Neuronal stem cell (in vitro differentiated cells): ENCODE measurements at places on chromosomes 2 and 18.
A peak's percentile ranks its signal among the peaks of the same experiment; 100 is the strongest.

- DNase-seq: no peak
These were observed 7.4 kb downstream of the HS6ST1 start for GRCh38 chr2:128311216-128311754.

- no peak for DNase-seq
These were observed 243.6 kb upstream of the EPAS1 start for GRCh38 chr2:46053564-46053963.

GRCh38 chr2:15918761-15919356, 21.5 kb upstream of the MYCN start:
- DNase-seq: no peak

DNA sequence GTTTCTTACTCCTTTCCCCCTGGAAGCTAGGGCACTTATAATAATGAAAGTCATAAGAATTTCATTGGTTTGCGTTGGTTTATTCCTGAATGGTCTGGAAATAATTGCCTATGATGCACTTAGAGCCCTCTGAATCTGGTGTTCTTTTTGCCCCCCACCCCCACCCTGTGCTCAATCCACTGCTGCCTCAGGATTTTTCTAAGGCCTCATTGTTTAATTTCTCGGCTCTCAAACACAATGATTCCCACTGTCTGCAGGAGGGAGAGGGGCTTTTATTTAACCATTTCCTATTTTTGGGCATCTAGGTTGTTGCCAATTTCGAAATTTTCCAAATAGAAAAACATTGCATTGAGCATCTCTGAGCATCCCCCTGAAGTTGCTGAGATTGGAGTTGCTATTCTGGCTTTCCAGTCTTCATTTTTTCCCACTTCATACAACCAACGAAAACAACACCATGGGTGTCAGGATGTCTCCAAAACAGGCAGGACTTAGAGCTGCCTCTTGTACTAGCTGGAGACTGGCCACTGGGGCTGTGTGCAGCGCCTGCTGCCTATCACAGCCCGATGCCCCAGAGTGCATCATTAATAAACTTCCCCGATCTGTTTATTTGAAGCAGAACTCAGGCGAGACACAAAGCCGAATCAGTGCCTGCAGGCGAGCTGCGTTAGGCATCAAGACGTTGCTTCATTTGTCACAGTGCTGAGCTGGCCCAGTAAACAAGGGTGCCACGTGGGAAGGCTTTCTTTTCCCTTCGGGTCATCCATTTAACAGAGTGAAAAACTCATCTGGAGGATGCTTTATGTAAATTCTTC, 1.8 kb upstream of the PCARE start:
- DNase-seq: no peak

DNA sequence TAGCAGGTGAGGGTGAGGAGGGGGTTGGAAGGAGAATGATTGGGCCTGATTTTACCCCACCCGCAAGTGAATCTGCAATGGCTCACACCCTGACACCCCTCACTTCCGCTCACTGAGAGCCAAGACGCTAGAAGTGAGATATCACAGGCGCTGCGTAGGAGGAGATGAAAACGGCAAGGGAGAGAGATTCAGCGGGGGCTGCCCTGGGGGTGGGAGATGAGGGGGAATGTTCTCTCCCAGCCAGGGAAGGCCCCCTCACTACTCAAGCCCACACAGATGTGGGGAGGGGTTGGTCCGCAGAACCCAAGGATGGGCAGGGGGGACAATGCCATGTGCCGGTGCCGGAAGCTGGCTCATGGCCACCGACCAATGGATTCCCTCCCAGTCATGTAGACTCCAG, 32.9 kb downstream of the LOXHD1 start:
- no peak for DNase-seq

GRCh38 chr2:70241340-70241739, 7.1 kb downstream of the TIA1 start:
- no peak for DNase-seq

DNA sequence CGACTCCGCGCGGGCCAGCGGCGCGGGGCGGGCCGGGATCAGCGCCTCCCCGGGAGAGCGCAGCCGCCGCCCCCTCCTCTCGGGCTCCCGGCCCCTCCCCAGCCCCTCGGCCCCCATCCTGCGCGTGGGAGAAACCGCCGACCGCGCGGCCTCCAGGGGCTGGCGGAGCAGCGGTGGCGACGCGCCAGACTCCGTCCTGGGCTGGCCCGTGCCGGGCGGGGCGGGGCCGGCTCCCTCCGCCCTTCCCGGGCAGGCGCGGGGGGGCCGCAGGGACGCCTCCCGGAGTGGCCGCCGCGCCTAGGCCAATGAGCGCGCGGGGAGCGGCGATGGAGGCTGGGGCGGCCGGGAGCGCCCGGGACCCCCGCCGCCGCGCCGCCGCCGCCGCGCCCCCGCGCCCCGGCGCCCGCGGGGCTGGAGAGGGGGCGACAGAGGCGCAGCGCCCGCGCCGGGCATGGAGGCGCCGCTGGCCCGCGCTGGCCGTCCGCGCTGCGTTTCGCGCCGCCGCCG, 49.1 kb downstream of the KCNIP3 start:
- DNase-seq: peak; percentile 29

- no peak for DNase-seq
These were observed 5.5 kb downstream of the BOK start for GRCh38 chr2:241563981-241564595.

GRCh38 chr2:168136392-168136977, 110.9 kb downstream of the STK39 start:
- no peak for DNase-seq

DNA sequence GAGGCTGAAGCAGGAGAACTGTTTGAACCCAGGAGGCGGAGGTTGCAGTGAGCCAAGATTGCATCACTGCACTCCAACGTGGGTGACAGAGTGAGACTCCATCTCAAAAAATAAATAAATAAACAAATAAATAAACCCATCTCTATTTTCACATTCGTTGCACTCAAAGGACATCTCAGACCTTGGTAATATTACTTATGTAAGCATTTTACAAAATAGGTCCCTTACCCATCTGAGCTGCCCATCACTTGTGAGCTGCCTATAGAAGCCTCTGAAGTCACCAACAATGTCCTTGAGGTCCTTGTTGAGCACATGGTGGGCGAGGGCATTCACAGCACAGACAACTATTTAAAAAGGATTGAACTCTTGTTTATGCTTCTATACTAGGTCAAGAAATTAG, 15.4 kb downstream of the ENOSF1 start:
- no peak for DNase-seq

- DNase-seq: no peak
These were observed 24.6 kb upstream of the ACVR1 start for GRCh38 chr2:157900684-157901083.

DNA sequence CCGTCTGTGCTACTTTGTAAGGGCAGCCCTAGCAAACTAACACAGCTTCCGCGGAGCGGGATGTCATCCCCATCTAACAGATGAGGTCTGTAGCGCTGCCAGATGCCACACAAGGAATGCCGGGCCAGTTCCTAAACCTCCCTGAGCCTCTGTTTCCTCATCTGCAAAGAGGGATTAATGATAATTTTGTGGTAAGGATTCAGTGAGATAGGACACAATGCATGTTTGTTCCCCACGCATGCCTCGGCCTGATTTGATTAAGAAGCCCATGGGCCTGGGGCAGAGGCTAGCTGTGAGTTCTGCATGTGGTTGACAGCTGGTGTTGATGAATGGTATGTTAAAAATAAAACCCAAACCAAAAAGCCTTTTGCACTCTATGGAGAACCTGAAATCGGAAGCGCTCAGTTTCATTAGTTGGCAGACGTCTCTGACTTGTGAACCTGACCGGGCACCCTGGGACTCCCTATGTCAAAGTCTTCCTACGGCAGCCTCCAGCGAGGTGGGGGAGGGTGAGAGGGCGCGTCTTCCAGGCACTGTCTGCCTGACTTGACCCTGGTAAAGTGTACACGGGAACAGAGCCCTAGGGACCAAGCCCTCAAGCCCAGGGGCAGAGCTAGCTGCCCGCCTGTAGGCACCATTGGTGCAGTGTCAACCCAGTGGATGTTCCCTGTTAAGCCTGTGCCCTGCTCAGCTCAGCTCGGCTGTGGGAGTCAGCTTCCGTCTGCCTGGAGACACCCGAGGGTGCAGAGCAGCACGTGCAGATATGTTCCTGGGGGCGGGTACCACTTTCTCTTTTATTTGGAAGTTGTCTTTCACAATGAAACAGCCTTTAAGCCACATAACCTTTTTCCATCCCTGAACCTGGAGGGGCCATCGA, 14.8 kb upstream of the INHBB start:
- DNase-seq: no peak

GRCh38 chr2:181841079-181841478, 50.5 kb upstream of the ITPRID2 start:
- DNase-seq: no peak

DNA sequence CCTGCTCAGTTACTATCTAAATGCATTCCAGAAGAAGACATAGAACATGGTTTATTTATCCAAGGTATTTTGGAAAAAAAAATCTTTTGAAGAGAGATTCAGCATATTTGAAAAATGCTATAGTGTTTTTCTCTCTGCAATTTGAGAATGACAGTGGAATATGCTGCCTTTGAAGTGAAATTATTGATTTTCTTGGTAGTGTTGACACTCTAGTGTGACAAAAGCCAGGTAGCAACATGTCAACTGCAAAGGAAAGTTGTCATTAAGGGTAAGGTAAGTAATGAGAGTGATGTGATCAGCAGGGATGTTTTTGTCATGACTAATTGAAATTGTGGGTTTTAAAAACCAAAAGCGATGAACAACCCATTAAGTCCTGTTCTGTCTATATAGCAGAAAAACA, 1387.1 kb upstream of the TMEFF2 start:
- DNase-seq: no peak

DNA sequence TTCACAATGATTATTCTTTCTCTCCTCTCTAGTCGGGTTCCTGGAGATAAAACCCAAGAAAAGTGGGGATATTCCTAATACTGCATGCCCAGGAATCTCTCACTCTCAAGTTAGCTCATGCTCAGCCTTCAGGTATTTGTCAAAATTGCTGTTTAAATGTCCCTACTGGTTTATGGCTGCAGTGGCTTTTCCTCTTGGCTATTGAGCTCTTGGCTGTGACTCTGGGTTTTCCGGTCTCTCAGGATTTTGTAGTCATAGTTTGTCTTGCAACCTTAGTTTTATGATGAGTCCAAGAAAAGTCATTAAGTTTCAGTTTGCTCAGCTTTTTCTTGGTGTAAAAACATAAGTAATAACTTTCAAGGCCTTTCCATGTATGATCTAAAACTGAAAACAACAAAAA, 820.7 kb upstream of the HS6ST1 start:
- no peak for DNase-seq

- DNase-seq: no peak
These were observed 45.3 kb downstream of the LRPPRC start for GRCh38 chr2:43950383-43951008.

DNA sequence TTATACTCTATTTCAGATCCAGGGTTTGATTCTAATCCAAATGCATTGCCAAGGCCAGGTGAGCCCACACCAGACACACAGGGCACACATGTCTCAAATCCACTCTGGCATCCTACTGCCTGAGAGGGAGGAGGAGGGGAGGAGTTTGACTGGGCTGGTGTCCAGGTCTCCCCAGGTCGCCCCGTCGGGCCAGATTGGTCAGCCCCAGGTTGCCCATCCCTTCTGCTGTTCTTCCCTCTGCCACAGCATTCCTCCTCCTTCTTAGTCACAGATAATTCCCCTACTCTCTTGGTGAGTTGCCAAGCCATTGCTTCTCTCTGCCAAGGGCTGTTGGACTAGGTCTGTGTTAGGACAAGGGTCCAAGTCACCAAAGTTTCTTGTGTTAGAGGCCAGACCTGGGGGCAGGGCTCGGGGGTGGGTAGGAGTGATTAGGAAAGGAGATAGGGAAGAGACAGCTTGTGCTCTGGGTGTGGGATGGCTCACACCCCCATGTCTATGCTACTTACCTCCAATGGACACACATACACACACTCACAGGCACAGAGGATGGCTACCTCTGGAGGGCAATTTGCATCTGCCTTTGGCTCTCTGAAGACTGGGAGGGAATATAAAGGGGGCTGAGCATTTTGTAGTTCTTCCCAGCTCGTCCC, 2.5 kb upstream of the EGR4 start:
- no peak for DNase-seq

DNA sequence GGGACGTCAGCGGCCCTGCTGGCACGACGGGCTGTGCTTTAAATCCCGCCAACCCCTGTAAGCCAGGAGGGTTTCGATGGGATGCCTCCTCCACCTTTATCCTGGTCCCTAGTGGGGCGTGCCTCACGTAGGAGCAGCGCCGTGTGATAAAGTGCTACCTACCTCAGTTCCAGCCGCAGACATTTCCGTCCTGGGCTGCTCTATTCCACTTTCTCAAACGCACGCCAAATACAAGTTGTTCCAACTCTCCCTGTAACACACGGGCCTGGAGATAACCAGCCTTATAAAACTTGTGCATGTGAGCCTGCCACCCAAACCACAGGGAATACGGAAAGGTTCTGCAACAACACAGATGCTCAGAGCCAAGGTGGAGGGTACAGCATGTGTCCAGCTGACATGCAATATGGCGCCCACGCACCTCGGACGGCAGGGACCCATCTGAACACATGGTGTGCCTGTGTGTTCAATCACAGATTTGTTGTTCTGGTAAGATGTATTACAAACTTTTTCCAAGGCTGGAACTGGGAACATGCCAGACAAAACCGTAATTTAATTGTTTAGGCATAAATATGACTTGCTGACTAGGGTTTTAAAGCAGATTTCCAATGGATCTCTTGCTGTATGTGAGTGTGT, 47.7 kb downstream of the ZNF516 start:
- DNase-seq: no peak

DNA sequence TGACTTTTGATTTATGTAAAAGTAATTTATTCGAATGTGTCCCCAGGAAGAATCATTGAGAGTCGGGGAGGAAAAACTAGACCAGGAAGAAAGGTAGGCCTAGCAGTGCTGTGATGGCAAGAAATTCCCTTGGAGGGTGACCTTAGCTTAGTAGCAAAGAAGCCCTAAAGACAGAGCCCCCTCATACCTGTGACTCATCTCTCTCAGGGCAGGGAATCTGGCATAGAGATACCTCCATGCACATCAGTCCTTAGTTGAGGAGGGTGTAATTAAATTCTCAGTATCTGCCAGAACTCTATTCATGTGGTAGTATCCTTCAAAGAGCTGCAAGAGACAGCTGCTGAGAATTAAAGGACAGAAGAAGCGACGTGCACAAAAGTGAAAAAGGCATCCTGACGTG, 360.3 kb downstream of the FBXO15 start:
- no peak for DNase-seq

DNA sequence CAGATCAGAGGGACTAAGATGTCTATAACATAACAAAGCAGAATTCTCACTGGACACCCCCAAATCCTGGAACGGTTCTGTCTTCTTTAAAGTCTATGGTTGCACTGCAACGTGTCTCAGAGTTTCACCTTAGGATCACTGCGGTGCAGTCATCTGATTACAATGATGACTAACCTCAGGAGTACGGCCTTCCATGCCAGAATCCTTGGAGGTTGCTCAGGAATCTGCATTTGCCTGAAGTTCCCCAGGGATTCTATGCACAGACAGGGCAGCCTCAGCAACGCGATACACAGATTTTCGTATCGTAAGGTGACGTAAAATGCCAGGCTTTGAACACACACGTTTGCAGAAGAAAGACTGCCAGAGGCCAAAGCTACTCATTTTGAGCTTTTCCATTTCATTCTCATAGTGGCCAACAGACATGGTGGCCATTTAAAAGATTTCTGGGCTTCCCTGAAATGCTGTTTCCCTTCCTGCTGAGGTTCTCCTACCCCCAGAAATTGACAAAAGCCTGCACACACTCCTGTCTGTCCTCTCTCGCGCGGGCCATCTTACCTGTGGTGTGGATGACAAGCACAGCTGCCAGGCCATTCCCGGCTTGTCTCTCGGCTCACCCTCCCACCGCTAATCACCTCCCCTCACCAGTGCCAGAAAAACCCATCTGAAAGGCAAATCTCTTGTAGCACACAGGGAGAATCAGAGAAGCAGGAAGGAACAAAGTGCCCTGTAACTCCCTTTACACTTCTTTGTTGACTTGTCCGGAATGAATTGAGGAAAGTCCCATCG, 148.8 kb downstream of the ACKR3 start:
- no peak for DNase-seq
